ENCODE measurements at places on chromosomes 3 and 15.

DNA sequence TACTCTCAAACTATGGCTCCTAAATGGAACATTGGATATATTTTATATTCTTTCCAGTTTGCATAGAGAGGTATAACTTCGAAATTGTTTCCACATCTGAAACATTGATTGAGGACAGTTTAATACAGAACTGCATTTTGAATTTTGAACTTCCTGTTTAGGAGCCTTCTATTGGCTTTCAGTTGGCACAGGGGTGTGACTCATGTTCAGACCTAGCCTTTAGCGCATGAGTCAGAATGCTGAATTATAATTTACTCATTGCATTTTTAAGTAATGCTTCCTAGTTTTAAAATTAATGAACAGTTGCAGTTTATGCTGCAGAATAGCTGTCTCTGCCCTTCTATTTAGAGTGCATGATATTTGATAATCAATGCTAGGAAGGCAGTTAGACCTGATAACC, 751.7 kb downstream of the CADM2 start:
- no peak for DNase-seq

DNA sequence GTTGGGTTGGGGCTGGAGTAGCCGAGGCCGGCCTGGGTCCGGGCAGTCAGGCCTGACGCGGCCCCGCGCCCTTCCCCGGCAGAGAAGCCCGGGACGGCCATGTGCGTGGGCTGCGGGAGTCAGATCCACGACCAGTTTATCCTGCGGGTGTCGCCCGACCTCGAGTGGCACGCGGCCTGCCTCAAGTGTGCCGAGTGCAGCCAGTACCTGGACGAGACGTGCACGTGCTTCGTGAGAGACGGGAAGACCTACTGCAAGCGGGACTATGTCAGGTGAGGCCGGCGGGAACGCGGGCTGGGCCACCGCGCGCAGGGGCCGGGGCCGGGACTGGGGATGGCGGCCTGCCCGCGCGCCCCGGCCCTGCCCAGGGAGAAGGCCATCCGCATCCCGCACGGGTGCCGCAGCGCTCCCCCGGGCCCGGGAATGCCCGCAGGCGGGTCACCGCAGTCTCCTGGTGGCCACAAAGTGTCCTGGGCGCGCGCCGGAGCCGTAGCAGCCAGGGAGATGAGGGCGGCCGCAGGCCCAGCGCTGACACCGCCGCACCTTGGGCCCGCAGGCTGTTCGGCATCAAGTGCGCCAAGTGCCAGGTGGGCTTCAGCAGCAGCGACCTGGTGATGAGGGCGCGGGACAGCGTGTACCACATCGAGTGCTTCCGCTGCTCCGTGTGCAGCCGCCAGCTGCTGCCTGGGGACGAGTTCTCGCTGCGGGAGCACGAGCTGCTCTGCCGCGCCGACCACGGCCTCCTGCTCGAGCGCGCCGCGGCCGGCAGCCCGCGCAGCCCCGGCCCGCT, 1.3 kb downstream of the ISL2 start:
- no peak for DNase-seq

- DNase-seq = peak; percentile 33
These were observed 22.9 kb downstream of the ANP32A start for GRCh38 chr15:68797599-68798345.

DNA sequence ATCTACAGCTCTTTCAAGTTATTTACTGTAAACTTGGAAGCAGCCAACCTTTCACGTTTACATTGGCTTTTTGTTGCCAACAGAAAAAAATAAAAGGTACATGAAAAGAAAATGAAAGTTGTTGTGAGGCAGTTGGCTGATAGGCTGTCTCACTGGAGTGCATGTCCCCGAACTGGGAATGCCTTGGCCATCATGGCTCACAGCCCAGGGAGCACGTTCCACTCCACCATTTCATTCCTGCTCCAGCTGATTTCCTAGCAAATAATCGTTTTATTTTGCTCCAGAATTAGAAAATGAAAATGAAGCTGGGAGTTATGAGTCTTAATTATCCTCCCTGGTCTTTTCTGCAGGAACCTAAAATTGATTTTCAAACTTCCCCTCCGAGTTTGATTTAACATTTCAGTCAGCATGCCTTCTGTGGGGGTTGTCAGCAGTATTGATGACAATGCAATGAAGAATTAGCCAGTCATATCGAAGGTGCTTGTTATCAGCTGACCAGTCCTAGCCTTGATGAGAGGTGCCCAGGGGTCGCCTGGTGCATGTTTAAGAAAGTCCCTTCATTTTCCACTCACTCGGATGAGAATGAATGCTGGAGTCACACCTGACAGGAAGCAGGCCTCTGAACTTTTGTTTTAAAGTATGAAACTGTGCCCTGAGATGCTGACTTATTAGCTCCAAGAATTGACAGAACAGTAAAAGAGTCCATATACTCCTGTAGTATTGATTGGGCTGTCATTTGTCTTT, 293.7 kb upstream of the TRIM42 start:
- no peak for DNase-seq

GRCh38 chr3:142724682-142725356, 985 bp downstream of the TRPC1 start:
- DNase-seq = no peak

GRCh38 chr15:27820722-27821121, 278.4 kb downstream of the OCA2 start:
- no peak for DNase-seq

DNA sequence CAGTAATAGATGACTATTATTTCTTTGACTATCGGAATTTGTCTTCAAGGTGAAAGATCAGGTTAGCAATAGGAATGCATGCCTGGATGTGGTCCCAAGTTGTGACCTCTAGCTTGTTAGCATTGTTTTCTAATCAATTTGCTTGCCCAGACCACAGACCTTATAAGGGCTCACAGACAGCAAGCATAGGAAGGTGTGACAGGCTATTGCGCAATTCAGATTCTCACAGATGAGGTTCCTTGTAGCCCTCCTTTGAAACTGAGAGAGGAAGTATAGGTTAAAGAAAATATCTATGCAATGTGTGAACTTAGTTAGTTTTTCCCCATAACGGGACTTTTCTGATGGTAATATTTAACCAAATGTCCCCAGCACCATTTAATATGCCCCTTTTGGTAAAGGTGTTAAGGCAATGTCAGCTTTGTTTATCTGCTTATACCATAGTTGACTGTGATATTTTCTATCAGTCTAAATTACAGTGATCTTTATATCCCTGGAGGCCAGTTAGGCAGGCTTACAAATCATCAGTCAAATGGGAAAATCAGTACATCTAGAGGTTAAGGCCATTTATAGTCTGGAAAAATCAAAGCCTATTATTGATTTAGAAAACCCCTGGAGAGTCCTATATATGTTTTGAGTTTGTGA, 168.1 kb upstream of the MBNL1 start:
- DNase-seq = peak; percentile 64

- DNase-seq = no peak
These were observed 194.3 kb downstream of the BCHE start for GRCh38 chr3:165642761-165643420.

GRCh38 chr15:33716025-33716424, 252.3 kb upstream of the CHRM5 start:
- no peak for DNase-seq

DNA sequence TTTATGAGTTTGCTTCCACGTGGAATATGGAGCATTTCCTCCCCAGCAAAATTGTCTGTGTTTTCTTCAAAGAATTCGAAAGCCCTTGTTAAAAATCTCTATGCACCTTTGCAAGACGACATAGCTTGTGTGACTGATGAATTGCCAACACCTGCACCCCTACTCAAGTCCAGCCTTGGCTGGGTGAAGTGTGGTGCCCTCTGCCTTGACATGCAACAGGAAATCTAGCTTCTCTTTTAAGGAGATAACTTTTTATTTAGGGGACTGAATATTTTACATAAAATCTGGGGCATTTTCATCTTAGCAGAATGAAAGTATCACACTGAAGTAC, 647 bp downstream of the HMG20A start:
- DNase-seq = peak; percentile 19

- no peak for DNase-seq
These were observed 178.6 kb upstream of the BHLHE40 start for GRCh38 chr3:4800595-4800994.

- no peak for DNase-seq
These were observed 123.4 kb downstream of the SSR3 start for GRCh38 chr3:156431334-156432124.

- no peak for DNase-seq
These were observed 55.8 kb downstream of the TMED3 start for GRCh38 chr15:79366691-79367090.

DNA sequence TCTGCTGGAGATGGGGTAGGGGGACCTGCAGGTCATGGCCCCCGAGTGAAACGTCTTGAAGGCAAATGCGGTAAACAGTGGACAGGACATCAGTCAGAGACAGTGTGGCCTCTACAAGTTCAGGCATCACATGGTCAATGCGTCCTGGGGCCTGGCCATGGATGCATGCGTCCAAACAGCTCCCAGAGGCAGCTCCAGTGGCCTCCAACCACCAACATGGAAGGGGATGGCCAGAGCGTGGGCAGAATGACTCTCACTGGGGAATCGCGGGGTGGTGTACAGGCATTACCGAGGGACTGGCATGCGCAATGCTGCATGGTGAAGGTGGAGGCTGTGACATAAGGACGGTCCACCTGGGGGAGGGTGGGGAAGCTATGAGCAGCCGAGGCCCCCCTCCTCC, 35.6 kb upstream of the IQSEC1 start:
- no peak for DNase-seq

- no peak for DNase-seq
These were observed 7.2 kb upstream of the FBLN2 start for GRCh38 chr3:13541691-13542090.

- no peak for DNase-seq
These were observed 414.4 kb upstream of the ALCAM start for GRCh38 chr3:104952146-104952972.

- DNase-seq = no peak
These were observed 40.0 kb downstream of the USP3 start for GRCh38 chr15:63544258-63545026.

DNA sequence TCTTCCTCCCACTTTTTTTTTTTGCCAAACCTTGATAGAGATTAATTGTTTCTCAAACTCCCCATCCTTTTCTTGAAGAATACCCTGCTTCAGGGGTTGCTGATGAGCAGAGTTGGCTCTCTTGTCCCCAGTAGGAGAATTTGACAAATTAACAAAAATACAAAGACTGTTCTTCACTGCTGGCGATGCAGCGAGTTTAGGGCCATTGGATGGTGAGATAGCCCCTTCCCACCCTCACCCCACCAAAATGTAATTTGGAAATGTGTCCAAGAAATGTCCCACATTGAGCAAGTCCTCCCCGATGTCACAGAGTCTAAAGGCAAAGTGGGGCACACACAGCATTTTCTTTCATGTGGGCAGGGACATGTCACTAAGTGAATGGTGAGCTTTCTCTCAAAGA, 136.0 kb upstream of the RARB start:
- no peak for DNase-seq

DNA sequence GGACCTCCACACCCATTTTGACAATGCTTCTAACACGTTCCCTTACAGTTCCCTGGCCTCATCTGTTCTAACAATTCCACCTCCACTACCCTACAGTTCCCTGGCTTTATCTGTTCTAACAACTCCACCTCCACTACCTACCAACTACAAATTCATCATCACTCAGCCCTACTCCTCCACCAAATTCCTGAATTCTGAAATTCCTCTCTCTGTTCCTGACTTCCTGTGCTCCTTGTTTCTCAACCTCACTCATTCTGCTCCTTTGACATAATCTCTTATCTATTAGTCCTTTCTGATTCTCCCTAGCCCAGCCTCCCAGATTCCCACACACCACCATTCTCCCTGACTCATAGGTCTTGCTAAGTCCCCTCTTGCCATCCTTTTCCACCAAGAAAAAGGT, 22.5 kb downstream of the UPK1B start:
- DNase-seq = no peak

DNA sequence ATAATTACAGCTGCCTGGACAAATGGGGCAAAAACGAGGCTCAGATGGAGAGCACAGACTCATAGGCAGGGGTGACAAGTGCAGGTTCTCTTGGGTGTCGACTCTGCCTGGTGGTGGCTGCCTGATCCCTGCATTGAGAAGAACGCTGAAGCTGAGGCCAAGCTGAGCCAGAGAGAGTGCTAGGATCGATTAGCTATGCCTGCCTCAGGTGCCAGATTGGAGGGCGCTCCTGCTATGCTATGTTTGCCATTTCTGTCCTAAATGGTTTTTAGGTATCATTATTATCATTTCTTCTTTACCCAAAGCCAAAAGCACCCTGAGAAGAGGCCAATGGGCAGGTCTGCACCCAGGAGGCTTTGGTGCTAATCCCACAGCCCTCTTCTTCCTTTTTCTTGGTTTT, 53.9 kb upstream of the SLC6A11 start:
- DNase-seq = no peak

DNA sequence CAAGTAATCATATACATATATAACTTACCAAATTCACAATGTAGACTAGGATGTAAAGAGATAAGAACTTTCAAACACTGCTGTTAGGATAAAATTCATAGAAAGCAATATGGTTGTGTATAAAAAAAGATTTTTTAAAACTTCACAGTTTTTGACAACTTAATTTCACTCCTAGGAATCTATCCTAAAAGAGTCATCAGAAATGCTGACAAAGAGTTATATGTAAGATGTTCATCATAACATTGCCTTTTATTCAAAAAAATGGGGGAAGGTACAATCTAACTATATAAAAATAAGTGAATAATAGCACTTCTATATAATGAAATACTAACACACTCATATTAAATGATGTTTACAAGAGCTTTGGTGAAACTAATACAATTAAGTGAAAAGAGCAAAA, 4.3 kb upstream of the CLDN18 start:
- no peak for DNase-seq

- DNase-seq = no peak
These were observed 6.9 kb downstream of the CMTM7 start for GRCh38 chr3:32398531-32398930.

DNA sequence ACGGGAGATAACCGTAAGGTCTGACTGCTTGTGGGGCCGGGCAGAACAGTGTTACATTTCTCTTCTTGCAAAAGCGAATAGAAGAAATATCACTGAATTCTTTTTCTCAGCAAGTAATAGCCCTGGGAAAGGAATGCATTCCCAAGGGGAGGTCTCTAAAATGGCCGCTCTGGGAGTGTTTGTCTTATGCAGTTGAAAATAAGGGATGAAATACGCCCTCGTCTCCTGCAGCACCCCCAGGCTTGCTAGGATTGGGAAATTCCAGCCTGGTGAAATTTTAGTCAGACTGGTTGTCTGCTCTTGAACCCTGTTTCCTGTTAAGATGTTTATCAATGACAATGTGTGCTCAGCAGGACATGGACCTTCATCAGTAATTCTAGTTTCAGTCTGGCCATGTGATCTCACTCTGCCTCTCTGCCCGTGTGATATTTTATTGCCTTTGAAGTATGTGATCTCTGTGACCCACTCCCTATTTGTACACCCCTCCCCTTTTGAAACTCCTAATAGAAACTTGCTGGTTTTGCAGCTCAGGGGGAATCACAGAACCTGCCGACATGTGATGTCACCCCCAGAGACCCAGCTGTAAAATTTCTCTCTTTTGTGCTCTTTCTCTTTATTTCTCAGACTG, 715.6 kb downstream of the ROBO1 start:
- DNase-seq = no peak

- no peak for DNase-seq
These were observed 62.4 kb upstream of the ADPGK start for GRCh38 chr15:72845981-72846383.

- DNase-seq = no peak
These were observed 1270.8 kb downstream of the ROBO1 start for GRCh38 chr3:78497021-78497420.
